ENCODE measurements at places on chromosomes 12 and 14. TPM values are rescaled to one million over a fixed set of nuclear protein-coding genes. Genes with fewer than 3 reads are reported as not detected.

The HNRNPC gene
- total RNA-seq = 254 TPM

The SVOP gene
- 0.12 TPM for total RNA-seq

The PLA2G1B gene
- total RNA-seq = not detected

The TAC3 gene
- not detected for total RNA-seq

The PRKAB1 gene
- 15.4 TPM for total RNA-seq

The EFS gene
- 10.3 TPM for total RNA-seq

The A2M gene
- total RNA-seq = 687 TPM

The ITPK1 gene
- 99.9 TPM for total RNA-seq

The AKAP5 gene
- total RNA-seq = 0.26 TPM

The OTOGL gene
- total RNA-seq = 9.2 TPM

The TAS2R9 gene
- total RNA-seq = not detected

The TAS2R50 gene
- 0.29 TPM for total RNA-seq

The ASCL1 gene
- not detected for total RNA-seq

The LRFN5 gene
- total RNA-seq = 1.2 TPM

The LHX5 gene
- total RNA-seq = not detected

The ANHX gene
- total RNA-seq = not detected

The MIP gene
- 0.50 TPM for total RNA-seq

Data from left cardiac atrium (tissue), 4 donors.